Activated CD4-positive, alpha-beta memory T cell treated with anti-CD3 and anti-CD28 coated beads, Interleukin-2, amount 10 ng/mL, durations not matched to agents 7 days and 5 days (primary cell): ENCODE measurements at places on chromosomes 5 and 9.

DNA sequence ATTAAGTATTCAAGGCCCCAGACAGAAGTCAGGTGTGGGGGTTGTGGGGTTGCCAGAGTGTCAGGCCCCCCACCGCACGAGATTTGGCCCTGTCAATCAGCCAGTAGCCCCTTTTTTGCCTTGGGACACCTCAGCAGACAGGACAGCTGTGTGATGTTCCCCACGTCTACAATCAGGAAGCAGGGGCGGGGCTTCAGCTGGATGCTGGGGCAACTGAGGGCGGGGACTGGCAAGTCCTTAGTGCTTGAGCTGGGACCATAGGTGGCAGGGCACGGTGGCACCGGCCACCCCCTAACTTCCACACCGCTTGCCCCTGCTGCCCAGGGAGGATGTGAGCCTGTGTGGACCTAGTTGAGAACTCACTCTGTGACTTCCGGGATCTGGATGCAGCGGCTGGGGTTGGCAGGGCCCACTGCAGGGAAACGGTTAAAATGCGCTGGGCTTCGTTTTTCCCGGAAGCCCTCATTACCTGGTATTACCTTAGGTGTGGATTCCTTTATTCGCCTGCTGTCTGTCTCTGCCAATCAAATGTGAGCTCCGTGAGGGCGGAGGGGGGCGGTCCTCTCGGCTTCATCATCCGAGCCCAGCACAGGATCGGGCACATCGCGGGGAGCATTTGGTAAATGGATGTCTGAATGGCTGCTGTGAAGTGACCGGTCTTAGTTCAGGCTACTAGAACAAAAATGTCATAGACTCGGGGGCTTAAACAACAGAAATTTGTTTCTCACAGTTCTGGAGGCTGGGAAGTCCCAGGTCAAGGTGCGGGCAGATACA lies 7.5 kb upstream of the GTF3C5 start:
- DNase-seq = peak; percentile 76

DNA sequence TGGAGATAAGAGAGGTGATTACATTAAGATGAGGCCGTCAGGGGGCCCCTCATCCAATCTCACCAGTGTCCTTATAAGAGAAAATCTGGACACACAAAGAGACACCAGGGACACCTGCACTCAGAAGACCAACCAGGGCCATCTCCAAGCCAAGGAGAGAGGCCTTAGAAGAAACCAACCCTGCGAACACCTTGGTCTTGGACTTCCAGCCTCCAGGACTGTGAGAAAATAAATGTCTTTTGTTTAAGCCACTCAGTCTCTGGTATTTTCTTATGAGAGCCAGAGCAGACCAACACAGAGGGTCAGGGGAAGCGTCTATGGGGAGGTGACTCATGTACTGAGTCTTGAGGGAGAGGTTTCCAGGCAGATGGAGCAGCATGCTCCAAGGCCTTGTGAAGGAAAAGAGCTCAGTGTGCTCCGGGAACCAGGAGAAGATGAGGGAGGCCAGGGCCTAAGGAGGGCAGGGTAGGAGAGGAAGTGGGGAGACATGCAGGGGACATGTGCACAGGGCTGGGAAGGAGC lies 5.4 kb downstream of the PHYKPL start:
- no peak for DNase-seq

DNA sequence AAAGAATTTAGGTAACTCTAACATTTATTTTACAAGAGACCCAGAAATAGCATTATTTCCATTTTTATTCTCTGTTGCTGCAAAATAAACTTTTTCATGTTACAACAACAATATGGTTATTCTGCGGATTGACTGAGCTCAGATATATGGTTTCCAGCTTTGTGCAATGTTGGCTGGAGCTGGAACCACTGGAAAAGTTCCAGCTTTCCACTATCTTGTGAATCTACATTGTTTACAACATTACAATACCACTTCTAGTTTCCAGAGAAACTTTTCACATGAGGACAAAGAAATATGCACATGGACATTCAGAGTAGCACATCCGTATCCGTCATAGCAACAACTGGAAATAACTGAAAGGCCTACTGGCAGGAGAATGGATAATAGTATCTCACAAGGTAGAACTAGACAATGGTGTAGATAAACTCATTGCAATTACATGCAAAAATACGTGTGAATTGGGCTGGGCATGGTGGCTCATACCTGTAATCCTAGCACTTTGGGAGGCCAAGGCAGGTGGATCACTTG lies 436.1 kb upstream of the ADAMTS16 start:
- DNase-seq = no peak

DNA sequence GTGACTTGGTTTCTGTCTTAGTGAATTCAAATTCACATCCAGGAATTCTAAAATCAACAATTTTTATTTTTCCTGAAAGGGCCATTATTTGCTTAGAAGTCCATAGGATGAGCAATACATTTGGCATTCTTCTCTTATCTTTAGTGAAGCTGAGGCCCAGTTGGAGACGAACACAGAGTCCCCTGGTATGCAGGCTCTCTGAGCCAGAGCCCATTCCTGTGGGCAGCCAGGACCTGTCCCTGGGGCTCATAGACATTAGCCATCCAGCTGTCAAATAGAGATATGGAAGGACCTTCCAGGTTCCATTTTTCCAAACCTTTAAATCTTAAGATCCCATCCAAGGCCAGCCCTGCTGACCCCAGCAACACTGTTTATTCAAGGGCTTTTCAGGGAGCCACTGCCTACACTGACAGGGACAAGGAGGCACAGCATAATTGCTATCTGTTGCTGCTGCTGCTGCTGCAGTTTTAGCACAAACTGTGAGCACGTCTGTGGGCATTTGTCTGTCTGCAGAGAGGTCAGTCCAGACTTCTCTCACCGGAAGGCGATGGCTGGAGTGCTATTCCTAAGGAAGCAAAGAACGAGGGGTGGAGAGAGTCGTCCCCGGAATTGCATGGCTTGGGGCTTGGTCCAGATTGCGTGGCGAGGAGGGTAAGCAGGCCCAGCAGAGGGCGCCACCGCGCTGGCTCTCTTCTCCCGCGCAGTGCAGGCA lies 639.0 kb downstream of the CCDC171 start:
- no peak for DNase-seq

DNA sequence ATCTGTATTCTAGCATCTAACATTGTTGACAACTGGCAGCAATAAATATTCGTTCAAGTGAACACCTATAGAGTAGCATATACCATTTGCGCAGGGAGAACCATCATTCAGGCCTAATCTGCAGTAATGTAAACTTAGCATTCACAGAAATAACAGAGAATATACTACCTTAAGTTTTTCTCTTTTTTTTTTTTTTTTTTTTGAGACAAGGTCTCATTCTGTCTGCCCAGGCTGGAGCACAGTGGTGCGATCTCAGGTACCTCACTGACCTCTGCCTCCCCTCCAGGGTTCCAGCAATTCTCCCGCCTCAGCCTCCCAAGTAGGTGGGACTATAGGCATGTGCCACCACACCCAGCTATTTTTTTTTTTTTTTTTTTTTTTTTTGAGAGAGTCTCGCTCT lies 12.1 kb downstream of the UBAP2 start:
- no peak for DNase-seq
